ENCODE measurements at places on chromosomes 1 and 21. TPM values are rescaled to one million over a fixed set of nuclear protein-coding genes. Genes with fewer than 3 reads are reported as not detected.

Gene BPNT1
- 51.0 TPM for polyA plus RNA-seq

GRCh38 chr1:245046769-245047168, 108.0 kb upstream of the KIF26B start:
- no peak for DNase-seq

DNA sequence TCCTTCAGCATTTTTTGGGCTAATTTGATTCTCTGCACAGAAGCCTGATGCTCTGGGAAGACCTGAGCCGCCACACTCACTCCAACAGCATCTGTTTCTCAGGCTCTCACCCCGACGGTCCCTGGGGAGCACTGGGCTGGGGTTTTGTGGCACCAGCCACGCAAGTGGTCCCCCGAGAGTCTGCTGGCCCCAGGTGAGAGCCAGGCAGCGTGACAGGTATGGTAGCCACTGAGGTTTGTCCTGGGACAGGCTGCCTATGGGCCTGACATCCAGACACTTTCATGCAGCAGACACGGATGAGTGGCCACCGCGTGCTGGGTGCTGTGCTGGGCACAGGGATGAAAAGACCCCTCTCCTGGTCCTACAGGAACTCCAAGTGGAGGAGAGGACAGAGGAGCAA, 11.0 kb downstream of the AJAP1 start:
- no peak for DNase-seq

GRCh38 chr1:244730153-244730933, 77.4 kb downstream of the DESI2 start:
- peak; percentile 27 for DNase-seq
